ENCODE measurements at places on chromosomes 16 and 17.

DNA sequence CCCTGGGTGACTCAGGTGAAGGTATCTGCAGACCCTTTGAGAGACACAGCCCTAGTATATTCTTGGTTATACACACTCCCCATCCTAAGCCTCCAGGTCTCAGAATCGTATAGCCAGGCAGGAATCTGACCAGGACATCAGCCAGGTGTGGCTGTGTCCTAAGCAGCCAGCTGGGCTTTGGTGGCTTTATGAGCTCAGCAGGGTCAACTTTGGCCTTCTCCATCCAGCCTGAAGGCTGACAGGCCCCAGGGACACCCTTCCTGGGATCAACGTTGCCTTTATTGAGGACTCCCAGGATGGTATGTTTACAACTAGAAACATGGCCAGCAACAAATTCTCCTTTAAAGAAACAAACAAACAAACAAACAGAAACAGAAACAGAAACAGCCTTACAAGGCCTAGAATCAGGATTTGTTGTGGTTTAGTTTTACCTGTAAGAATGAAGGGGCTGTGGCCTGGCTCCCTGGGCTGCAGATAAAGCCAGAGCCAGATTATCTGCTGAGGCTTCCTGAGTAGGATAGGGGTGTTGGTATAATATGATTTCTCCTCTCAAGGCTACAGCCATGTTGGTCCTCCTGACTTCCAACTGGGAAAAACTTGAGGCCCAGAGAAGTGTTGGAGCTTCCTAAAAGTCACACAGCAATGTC is 8.5 kb downstream of the KIF19 start:
- no peak for DNase-seq

GRCh38 chr17:77225265-77225664 is 84.5 kb downstream of the SEC14L1 start:
- no peak for DNase-seq

DNA sequence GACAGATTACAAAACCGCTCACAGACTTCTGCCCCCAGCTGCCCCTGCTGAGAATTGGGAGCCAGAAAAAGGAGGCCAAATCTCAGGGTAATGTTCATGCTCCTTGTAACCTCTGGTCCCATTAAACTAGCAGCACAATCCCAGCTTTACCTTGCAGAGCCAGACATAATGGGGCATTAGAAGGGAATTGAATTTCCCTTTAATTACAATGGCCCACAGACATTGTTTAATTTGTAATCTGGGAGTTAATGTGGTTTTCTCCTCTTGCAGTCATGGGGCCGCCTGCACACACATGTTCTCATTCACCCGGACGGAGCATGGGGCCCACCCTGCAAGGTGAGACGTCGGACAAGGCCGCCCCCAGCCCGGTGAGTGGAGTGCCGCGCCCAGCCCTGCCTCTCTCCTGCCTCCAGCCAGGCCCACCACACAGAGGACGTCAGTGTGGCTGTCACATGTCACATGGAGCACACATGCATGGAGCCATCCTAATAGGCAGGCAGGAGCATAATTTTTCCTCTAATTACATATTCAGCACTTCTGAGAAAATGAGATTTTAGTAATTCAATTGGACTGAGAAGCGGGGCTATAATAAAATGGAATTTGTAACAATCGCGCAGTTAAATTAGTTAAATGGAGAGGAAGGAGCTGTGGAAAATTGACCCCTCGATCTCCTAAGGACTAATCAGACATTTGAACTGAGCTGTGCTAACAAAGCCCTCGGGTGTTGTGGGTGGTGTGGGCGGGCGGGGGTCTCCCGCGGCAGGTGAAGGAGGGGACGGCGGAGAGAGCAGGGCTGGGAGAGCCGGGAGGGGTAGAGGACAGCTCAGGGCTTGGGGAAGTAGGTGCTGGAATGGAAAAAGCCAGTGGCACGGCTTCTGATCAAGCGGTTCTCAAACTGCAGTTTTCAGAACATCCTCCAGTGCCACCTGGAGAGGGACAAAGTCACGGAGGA is 87.7 kb downstream of the ENGASE start:
- no peak for DNase-seq

DNA sequence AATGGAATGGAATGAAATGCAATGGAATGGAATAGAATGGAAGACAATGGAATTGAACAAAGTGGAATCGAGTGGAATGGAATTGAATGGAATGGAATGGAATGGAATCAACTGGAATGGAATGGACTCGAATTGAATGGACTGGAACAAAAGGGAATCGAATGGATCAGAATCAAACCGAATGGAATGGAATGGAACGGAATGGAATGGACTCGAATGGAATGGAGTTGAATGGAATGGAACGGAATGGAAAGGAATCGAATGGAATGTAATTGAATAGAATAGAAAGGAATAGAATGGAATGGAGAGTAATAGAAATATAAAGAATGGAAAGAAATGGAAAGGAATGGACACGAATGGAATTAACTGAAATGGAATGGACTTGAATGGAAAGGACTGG is 475.2 kb upstream of the WSB1 start:
- no peak for DNase-seq

Measured in AG04449 (cell line).